ENCODE measurements at places on chromosomes 2 and 18. TPM values are rescaled to one million over a fixed set of nuclear protein-coding genes. Genes with fewer than 3 reads are reported as not detected.

DNA sequence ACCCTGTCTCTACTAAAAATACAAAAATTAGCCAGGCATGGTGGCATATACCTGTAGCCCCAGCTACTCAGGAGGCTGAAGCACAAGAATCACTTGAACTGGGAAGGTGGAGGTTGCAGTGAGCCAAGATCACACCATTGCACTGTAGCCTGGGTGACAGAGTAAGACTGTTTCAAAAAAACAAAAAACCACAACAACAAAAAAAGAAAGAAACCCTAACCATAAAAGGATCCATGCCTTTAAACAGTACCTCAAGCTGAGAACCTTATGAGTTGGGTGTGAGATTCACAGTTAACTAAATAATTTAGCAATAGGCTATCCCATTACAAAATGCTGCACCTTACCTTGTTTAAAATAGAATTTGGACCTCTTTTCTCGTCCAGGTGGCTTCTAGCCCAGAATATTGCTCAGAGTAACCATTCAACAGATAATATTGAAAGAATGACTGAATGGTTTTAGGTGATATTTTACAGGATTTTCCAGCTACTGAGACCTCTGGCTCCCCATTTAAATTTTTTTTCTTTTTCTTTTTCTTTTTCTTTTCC is 6.4 kb downstream of the DPYSL5 start:
- no peak overlapping the region for H3K27ac ChIP-seq
- no peaks in the 10 kb centered on the region for H3K4me1 ChIP-seq

- H3K4me3 ChIP-seq: no peak overlapping the region
- no peak overlapping the region for H3K27ac ChIP-seq
- peaks cover 2% of the 10 kb centered on the region for H3K27me3 ChIP-seq
- no peak for DNase-seq
- H3K4me1 ChIP-seq: peaks cover 7% of the 10 kb centered on the region
- no peaks in the 10 kb centered on the region for H3K36me3 ChIP-seq
Measured at GRCh38 chr2:238638982-238639628, 208.8 kb upstream of the TWIST2 start.

DNA sequence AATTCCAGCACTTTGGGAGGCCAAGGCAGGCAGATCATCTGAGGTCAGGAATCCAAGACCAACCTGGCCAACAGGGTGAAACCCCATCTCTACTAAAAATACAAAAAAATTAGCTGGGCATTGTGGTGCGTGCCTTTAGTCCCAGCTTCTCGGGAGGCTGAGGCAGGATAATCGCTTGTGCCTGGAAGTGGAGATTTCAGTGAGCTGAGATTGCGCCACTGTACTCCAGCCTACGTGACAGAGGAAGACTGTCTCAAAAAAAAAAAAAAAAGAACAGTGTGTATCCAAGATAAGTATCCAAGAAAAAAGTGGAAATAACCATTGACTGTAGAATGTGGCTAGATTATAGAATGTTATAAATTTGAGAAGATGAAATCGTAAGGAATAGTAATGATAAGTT is 142.1 kb downstream of the FAM124B start:
- DNase-seq: no peak
- no peaks in the 10 kb centered on the region for H3K4me1 ChIP-seq
- no peak overlapping the region for H3K27ac ChIP-seq
- no peak overlapping the region for H3K4me3 ChIP-seq
- no peaks in the 10 kb centered on the region for H3K36me3 ChIP-seq

GRCh38 chr2:105070010-105070865 is 32.4 kb downstream of the MRPS9 start:
- H3K36me3 ChIP-seq: peaks cover 7% of the 10 kb centered on the region
- H3K4me1 ChIP-seq: peaks cover 21% of the 10 kb centered on the region
- no peak for DNase-seq
- H3K27ac ChIP-seq: no peak overlapping the region

DNA sequence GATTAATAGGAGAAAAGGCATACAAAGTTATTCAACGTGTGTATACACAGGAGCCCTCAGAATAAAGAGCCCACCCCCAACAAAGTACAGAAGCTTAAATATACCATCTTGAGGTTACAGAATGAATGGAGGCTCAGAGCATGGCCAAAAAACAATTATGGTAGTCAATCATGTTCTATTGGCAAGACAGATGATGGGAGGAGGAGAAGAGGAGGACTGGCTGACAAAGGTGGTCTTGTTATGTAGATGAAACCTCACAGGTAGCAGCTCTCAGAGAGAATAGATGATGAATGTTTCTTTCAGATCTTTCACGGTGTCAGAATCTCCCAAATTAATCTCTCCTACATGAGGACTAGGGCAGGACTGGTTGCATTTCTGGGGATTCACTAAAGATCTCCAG is 66.0 kb downstream of the ARL4C start:
- H3K27me3 ChIP-seq: no peaks in the 10 kb centered on the region
- H3K4me1 ChIP-seq: peaks cover 51% of the 10 kb centered on the region
- H3K27ac ChIP-seq: no peak overlapping the region
- peaks cover 4% of the 10 kb centered on the region for H3K36me3 ChIP-seq

GRCh38 chr2:149037851-149038250 is 648 bp upstream of the LYPD6B start:
- no peaks in the 10 kb centered on the region for H3K36me3 ChIP-seq
- no peaks in the 10 kb centered on the region for H3K4me1 ChIP-seq
- H3K27me3 ChIP-seq: peaks cover 61% of the 10 kb centered on the region
- H3K27ac ChIP-seq: no peak overlapping the region

The MAP3K20 gene
- total RNA-seq: 26.5 TPM

DNA sequence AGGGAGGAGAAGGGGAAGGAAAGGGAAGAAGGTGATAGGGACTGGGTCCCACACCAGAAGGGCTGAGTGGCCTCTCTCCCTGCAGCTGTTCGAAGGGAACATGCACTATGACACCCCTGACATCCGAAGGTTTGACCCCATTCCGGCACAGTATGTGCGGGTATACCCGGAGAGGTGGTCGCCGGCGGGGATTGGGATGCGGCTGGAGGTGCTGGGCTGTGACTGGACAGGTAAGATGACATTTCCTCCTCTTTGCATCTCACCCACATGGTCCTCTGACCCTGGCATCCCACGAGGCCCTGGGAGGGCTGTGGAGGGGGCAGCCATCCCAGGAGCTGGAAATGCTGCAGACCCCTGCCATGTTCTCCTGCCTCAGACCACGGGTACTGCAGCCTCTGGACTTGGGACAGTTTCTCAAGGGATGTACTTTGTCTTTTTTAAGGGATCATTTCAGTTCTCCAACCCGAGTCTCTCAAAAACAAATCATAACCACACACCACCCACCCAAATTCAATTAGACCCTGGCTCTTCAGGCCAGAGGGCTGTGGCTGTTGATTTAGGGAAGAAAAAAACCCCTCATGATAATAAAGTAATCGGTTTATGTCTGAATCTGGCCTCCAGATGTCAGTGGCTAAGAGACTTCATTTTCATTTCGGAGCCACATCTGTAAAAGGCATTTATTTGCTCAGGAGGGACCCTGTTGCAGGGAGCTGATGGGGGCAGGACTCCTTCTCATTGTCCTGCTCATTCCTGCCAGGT is 63.5 kb downstream of the NRP2 start:
- no peak for DNase-seq
- no peak overlapping the region for H3K27ac ChIP-seq
- no peak overlapping the region for H3K4me3 ChIP-seq

GRCh38 chr18:74804677-74805076 is 207.0 kb downstream of the ZNF407 start:
- H3K36me3 ChIP-seq: no peaks in the 10 kb centered on the region
- no peak overlapping the region for H3K27ac ChIP-seq
- H3K4me3 ChIP-seq: no peak overlapping the region
- no peak for DNase-seq
- H3K4me1 ChIP-seq: peaks cover 5% of the 10 kb centered on the region

The MALL gene
- total RNA-seq: 2.3 TPM

DNA sequence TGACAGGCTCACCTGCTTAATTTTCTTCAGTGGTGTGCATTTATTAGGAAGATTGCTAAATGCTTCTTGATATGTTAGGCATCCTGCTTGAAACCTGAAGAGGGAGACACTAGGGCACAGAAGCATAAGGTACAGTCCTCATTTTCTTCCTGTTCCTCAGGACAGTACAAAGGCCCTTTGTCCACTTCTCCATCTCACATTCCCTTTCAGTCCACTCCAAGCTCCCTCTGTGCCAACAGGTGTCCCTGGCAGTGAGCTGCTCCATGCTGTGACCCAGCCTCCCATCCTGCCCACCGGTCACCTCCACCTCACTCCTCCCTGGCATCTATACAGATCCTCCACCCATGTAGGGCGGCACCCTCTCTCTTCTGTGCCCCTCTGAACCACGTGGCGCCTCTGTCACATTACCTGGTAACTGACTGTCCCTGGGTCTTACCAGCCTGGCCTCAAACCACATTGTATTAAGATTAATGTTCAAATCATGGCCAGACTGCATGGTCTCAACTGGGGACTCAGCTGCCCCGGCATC is 162.8 kb downstream of the VAPA start:
- no peak overlapping the region for H3K27ac ChIP-seq
- no peaks in the 10 kb centered on the region for H3K27me3 ChIP-seq
- H3K4me3 ChIP-seq: no peak overlapping the region
- no peaks in the 10 kb centered on the region for H3K4me1 ChIP-seq
- DNase-seq: no peak

- DNase-seq: no peak
- H3K27me3 ChIP-seq: peaks cover 25% of the 10 kb centered on the region
- H3K4me3 ChIP-seq: peak overlapping the region; percentile 54
- H3K36me3 ChIP-seq: peaks cover 22% of the 10 kb centered on the region
- peaks cover 24% of the 10 kb centered on the region for H3K4me1 ChIP-seq
- H3K27ac ChIP-seq: no peak overlapping the region
Measured at GRCh38 chr2:10814142-10814541, 1.6 kb upstream of the PDIA6 start.

- no peak overlapping the region for H3K27ac ChIP-seq
- H3K27me3 ChIP-seq: no peaks in the 10 kb centered on the region
- H3K4me3 ChIP-seq: no peak overlapping the region
- DNase-seq: no peak
- H3K36me3 ChIP-seq: no peaks in the 10 kb centered on the region
Measured at GRCh38 chr18:2625217-2625616, 30.3 kb upstream of the SMCHD1 start.

GRCh38 chr2:121420486-121420885 is 110.2 kb upstream of the RNU4ATAC start:
- no peak overlapping the region for H3K27ac ChIP-seq
- DNase-seq: no peak
- peaks cover 32% of the 10 kb centered on the region for H3K36me3 ChIP-seq
- H3K4me1 ChIP-seq: no peaks in the 10 kb centered on the region

DNA sequence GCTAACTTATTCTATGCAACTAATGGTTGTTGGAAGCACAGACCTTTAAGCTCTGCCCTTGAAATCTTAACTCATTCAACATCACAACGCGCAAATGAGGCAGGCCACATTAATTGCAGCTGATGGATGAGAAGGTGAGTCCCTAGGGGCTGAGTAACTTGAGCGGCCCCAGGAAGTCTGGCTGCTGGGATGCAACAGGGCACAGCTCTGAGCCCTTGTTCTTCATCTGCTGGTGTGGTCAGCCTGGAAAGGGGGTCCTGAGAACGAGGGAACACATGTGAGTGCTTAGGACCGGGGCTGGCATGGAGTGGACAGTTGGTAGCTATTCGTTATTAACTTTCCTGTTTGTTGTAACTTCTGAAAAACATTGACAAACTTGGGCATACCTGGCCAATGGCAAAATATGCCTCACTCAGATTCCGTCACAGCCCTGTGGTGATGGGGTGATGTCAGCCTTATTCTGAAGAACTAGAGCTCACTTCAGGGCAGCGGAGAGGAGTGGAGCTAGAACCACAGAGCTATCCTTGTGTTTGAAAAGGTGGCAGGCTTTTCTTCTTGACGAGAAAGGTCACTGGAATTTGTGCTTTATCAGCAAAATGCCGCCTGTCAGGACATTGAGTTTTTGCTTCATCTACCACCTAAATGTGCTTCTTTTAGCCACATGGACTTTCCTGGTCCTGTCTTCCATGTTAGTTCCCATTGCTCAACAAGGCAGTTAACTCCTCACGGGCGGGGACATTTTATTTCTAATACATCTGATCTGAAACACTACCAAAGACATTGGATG is 145.9 kb upstream of the FHL2 start:
- DNase-seq: peak; percentile 3
- H3K36me3 ChIP-seq: no peaks in the 10 kb centered on the region
- no peak overlapping the region for H3K27ac ChIP-seq
- H3K4me3 ChIP-seq: no peak overlapping the region

The SLC11A1 gene
- 0.18 TPM for total RNA-seq

- peaks cover 30% of the 10 kb centered on the region for H3K27me3 ChIP-seq
- no peak overlapping the region for H3K4me3 ChIP-seq
- H3K36me3 ChIP-seq: no peaks in the 10 kb centered on the region
- H3K4me1 ChIP-seq: no peaks in the 10 kb centered on the region
- no peak for DNase-seq
Measured at GRCh38 chr2:130831356-130831755, 5.4 kb upstream of the ARHGEF4 start.

DNA sequence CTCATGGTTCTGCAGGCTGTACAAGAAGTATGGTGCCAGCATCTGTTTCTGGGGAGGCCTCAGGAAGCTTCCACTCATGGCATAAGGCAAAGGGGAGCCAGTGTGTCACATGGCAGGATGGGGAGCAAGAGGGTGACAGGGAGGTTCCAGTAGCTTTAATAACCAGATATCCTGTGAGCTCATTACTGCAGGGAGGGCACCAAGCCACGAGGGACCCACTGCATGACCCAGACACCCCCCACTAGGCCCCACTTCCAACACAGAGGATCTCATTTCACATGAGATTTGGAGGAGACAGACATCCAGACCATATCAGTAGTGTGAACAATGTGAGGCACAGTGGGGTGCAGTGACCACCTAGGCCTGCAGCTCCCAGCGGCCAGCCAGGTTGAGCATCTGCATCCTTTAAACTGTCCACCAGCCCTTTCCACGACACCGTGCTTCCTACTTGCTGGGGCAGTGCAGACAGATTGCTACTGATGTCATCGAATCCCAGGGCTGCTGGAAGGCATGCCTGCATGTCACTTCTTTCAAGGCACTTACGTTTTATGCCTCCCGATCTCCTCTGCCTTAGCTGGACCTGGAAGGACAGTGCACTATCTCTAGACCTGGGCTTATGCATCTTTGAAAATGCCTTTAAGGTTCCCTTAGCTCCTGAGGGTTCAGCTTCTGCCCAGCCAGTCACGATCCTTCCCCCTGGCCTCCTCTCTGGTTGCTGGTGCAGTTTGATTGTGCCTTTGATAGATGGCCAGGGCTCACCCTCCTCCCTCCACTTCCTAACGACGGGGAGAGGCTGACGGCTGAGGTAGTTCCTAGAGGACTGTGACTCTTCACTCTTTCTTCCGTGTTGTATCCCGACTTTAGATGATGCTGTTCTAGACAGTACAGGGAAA is 174.3 kb downstream of the FAM210A start:
- DNase-seq: no peak
- H3K4me3 ChIP-seq: no peak overlapping the region
- peaks cover 12% of the 10 kb centered on the region for H3K4me1 ChIP-seq
- no peaks in the 10 kb centered on the region for H3K27me3 ChIP-seq
- H3K36me3 ChIP-seq: peaks cover 10% of the 10 kb centered on the region

DNA sequence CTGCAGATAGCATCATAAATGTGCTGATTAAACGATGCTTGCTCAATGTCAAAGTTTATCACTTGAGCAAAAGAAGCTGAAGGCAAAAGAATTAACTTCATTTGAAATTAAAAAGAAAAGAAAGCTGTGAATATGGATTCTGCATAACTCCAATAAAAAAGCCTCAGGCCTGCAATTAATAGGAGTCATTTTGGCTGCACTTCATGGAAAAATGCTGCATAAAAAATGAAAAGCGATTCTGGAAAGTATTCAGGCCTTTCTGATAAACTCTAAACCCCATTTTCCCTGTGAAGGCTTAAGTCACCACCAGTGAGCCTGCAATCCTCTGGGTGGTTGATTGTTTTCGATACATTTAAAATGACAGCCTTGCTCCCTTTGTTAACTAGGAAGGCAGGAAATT is 1793.4 kb downstream of the SUCLG1 start:
- H3K27ac ChIP-seq: no peak overlapping the region
- no peaks in the 10 kb centered on the region for H3K27me3 ChIP-seq
- DNase-seq: no peak

The PID1 gene
- total RNA-seq: not detected

Measured in activated T-helper 2 cell treated with anti-CD3 and anti-CD28 coated beads, Interferon-gamma antibody, Interleukin-2, Interleukin-4, amounts not matched to agents 10 μg/mL and 5 μg/mL and 100 μg/mL, durations not matched to agents 14 hours and 24 hours and 36 hours (primary cell).